ENCODE measurements at places on chromosomes 2 and 18.

DNA sequence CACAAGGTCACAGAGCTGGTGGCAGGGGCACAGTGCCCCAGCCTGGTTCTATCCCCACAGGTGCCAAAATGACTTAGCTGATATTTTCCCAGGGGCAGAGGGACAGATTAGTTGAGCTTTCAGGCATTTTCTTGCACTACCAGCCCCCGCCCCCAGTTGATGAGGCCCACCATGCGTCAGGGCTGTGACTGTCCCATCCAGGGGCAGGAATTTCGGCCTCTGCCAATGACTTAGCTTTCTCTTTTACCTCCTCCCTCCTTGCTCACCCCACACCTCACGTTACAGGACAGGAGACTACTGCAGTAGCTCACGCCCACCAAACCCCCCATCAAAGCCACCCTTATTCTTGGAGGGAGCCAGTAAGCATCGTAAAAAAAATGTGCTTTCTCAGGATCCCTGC, 31.5 kb downstream of the MRO start:
- no peak for DNase-seq

DNA sequence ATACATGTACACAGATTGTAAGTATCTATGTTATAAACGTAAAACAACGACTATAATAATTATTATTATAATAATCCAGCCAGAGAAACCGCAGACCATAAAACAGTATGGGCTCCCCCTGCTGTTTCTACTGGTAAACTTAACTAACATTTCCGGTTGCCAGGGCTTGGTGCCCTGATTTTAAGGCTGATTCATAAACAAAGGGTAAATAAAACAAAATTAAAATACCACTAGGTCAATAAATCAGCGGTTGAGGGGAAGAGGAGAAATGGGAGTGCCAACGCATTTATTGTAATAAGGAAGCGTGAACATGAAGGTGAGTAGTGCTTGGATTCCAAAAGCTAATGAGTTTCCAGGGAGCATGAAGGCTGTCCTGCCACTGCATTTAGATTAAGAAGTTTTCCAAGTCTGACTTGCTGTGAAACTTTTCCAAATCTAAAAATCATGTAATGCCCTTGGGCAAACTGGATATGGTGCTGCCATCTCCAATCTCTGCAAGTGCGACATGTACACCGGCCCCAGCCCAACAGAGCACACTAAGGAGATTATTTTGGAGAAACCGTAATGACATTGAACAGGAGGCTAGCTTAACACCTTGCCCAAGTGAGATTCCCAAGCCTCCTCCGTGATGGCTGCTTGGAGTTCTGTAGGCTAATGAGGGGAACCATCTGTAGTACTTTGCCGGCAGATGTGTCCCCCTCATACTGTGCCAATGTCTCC, 50.7 kb upstream of the HNRNPA3 start:
- DNase-seq: peak; percentile 48

GRCh38 chr2:56449449-56449860, 265.7 kb downstream of the CCDC85A start:
- no peak for DNase-seq

DNA sequence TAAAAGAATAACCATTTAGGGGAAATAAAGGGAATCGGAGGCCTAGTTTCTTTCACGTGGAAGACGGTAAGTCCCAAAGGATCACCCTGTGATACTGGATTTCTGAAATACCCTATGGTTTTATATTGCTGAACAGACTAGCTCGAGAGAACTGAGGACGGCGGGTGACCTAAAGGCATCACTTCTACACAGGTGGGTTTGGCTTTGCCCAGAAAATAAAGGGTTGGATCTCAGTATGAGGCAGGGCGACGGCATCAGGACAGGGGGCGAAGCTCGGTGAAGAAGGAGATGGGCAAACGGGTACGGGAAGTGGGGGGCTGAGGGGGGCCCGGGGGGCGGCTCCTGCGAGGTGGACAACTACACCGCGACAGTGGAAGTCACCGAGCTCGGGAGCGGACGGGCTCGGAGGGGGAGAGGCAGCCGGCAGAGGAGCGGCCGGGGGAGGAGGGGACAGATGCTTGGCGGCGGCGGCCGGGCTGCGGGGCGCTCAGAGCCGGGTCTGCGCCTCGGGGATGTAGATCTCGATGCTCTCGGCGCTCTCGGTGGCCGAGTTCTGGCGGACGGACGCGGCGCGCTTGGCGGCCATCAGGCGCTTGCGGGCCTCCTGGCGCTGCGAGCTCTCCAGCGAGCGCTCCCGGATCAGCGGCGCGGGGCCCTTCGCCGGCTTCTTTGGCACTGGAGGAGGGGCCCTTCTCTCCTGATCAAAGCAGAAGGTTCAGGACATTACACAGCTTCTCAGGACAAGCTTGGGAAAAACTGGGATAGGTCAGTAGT, 48.9 kb downstream of the TGIF1 start:
- DNase-seq: peak; percentile 85
